Esophagus squamous epithelium (tissue), 5 donors: ENCODE measurements at places on chromosomes 6 and 20.

GRCh38 chr20:44170816-44171410 lies 16.1 kb downstream of the JPH2 start:
- no peaks in the 10 kb centered on the region for H3K36me3 ChIP-seq
- H3K27me3 ChIP-seq, result no peaks in the 10 kb centered on the region
- DNase-seq, result no peak
- H3K4me3 ChIP-seq, result no peak overlapping the region

- H3K4me3 ChIP-seq, result no peak overlapping the region
- no peak for DNase-seq
- no peak overlapping the region for H3K27ac ChIP-seq
- H3K27me3 ChIP-seq, result no peaks in the 10 kb centered on the region
- H3K36me3 ChIP-seq, result no peaks in the 10 kb centered on the region
Measured at GRCh38 chr6:142740449-142740848, 204.5 kb downstream of the HIVEP2 start.

- no peak overlapping the region for H3K27ac ChIP-seq
- H3K4me3 ChIP-seq, result no peak overlapping the region
- no peaks in the 10 kb centered on the region for H3K36me3 ChIP-seq
- no peak for DNase-seq
Measured at GRCh38 chr6:20571261-20571660, 37.0 kb downstream of the CDKAL1 start.

DNA sequence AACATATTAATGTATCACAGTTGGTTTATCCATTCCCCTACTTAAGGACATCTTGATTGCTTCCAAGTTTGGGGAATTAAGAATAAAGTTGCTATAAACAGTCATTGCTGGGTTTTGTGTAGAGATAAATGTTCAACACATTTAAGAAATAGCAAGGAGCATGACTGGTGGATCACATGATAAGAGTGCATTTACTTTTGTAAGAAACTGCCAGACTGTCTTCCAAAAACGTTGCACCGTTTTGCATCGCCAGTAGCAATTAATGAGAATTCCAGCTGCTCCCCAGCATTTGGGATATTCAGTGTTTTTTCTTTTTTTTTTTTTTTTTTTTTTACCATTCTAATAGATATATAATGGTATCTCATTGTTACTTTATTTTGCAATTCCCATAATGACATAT lies 695.7 kb upstream of the GJE1 start:
- H3K4me3 ChIP-seq, result no peak overlapping the region
- no peaks in the 10 kb centered on the region for H3K27me3 ChIP-seq
- H3K4me1 ChIP-seq, result no peaks in the 10 kb centered on the region

DNA sequence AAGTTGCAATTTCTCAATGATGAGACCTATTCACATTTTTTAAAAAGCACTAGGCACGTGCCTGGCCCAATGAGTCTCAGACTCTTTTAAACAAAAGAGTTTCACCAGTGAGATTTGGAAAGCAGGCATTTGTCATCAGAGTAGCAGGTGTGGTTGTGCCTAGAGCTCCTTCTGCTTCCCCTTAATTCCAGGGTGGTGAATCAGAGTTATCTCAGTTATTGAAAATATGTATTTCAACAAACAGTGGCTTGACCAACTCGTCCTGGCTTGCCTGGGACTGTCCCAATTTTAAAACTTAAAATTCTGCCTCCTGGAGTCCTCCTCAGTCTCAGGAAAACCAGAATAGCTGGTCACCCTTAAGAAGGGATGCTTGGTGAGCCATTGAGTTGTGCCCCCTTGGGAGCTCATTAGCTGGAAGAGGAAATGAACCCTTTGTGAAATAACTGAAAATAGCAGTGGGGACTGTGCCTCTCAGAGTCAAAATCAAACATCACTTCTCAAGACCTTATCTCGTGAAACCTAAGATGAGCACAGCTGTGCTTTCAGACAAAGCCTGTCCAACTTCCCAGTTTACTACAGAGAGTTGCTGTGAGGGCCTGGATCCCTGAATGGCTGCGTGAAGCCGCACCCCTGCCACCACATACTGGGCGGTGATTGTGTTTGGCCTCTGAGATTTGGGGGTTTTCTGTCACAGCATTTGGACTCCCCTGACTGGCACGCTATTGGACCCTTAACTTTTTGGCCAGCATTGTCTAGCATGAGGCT lies 116.3 kb downstream of the ANKRD60 start:
- no peak overlapping the region for H3K4me3 ChIP-seq
- H3K36me3 ChIP-seq, result no peaks in the 10 kb centered on the region
- H3K4me1 ChIP-seq, result peaks cover 30% of the 10 kb centered on the region
- H3K27ac ChIP-seq, result peak overlapping the region; percentile 43

GRCh38 chr6:144035416-144035815 lies 27.4 kb upstream of the PLAGL1 start:
- H3K27ac ChIP-seq, result no peak overlapping the region
- H3K4me1 ChIP-seq, result peaks cover 5% of the 10 kb centered on the region
- no peak overlapping the region for H3K4me3 ChIP-seq
- DNase-seq, result no peak

DNA sequence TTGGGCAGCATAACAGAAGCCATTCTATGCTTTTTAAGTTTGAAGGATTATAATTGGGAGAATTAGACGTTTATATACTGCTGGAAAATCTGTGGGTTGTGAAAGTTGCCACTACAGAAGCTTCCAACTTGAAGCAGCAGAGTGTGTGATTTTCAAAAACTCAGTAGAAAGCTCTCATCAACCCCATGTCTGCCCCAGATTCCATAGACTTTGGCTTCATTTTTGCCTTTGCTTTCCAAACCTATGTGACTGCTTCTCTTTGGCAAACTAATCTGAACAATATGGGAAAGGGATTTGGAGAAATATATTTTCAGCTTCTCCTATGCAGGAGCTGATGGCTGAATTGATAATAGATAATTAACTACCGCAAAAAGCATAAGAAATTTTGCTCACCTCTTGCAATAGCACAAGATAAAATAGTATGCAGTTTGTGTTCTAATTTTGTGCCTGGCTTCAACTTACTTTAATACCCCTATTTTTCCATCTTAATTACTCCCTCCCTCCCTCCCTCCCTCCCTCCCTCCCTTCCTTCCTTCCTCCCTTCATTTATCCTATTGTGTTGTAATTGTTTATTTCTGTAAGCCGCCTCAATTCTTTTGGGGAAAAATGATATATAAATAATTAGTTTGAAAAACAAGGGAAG lies 214.1 kb upstream of the HS3ST5 start:
- no peaks in the 10 kb centered on the region for H3K36me3 ChIP-seq
- no peak for DNase-seq
- H3K27me3 ChIP-seq, result no peaks in the 10 kb centered on the region
- no peak overlapping the region for H3K4me3 ChIP-seq
- no peaks in the 10 kb centered on the region for H3K4me1 ChIP-seq
- H3K27ac ChIP-seq, result no peak overlapping the region

- peaks cover 14% of the 10 kb centered on the region for H3K4me1 ChIP-seq
- H3K27me3 ChIP-seq, result no peaks in the 10 kb centered on the region
- H3K36me3 ChIP-seq, result no peaks in the 10 kb centered on the region
Measured at GRCh38 chr6:161233986-161234661, 39.7 kb downstream of the AGPAT4 start.
